MV-4-11 (cell line): ENCODE measurements at places on chromosomes 1 and 21.

DNA sequence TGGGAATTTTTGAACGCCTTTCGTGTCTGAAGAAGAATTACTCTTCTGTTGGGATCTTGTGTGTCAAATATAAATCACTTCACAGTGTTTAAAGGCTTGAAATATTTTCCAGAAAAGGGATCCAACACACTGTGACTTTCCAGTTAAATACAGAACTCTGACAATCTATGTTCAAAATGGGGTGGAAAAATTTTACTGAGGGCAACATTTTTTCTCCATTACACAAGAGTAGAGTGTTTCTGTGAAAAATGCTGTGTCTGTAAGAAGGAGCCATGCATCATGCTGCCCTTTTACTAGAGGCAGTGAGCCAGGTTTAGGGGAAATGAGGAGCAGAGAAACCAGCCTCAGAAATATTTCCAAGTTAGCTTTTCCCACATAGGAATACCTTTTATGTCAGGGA, 86.5 kb downstream of the VPS13D start:
- no peak for DNase-seq

DNA sequence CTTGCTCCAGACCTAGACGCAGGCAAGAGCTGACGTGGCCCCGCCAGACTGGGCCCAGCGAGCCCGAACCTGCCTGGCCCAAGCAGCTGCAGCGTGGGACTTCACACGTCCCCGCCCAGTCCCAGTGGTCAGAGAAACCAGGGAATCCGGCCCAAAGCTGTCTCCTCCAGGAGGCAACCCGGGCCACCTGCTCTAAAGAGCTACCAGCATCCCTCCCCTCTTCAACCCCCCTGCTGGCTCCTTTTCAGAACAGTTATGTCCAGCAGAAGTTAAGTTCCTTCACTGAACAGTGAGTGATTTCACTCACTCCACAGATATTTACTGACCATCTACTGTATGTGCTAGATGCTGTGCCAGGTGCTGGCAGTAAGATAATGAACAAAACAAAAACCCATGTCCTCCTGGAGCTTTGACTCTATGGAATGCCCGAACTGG, 2.1 kb upstream of the EFNA1 start:
- no peak for DNase-seq

- DNase-seq: no peak
Observed at GRCh38 chr1:6094246-6094645, 48.6 kb downstream of the KCNAB2 start.

GRCh38 chr1:32997381-32997891, 32.8 kb upstream of the RNF19B start:
- no peak for DNase-seq

DNA sequence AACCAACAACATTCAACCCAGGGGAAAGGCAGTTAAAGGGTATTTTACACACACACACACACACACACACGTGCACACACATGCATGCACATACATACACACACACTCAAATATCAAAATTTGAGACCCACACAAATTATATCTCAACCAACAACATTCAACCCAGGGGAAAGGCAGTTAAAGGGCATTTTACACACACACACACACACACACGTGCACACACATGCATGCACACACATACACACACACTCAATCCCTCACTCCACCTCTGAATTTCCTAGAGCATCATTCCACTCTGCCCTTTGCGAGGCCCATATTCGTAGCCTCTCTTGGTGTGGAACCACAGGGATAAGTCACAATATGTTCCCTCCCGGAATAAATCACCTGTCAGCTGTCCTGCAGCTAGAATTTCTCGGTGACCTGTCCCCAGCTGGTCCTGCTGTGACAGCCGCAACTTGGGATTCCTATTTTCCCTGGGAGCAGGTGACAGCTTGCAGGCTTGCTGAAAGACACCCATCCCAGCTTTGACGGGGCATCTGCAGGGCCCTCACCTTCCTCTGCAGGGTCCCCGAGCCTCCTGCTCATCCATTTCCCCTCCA, 122.7 kb downstream of the PSMG1 start:
- no peak for DNase-seq

DNA sequence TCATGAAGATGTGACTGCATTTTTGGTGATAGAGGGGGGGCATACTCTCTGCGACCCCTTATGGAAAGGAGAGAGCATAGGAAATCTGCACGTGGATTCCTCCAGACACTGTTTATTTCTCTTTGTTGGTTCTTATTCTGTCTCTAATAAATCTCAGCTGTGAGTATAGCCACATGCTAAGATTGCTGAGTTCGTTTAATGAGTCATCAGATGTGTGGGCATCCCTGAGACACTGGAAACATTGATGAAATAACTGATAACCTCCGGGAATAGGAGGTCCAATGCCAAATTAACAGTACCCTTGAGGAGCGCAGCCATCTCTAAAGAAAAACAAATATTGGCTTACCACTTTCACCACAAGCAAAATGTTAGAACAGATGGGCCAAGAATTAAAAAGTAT, 880.2 kb upstream of the NEGR1 start:
- no peak for DNase-seq

- DNase-seq: peak; percentile 84
Observed at GRCh38 chr21:44881198-44881872, 7.8 kb upstream of the PTTG1IP start.

DNA sequence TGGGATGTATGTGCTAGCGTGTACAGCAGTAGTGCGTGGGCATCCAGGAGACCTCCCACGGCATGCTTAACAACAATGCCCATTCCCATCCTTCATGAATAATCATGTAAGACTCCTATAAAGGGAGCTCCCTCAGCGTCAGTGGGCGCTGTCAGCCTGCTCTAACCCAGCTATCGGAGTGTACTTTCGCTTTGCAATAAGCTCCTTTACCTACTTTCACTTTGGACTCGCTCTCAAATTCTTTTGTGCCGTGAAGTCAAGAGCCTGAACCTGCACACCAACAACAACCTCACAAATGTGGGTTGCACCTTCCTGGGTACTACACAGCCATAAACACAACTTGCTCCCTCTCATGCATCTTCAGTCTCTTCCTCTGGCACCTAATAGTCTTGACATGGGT, 114.8 kb upstream of the PAXBP1 start:
- no peak for DNase-seq

- DNase-seq: peak; percentile 28
Observed at GRCh38 chr1:241985787-241986186, 13.1 kb downstream of the MAP1LC3C start.

GRCh38 chr1:41241354-41241748, 755 bp downstream of the SCMH1 start:
- peak; percentile 42 for DNase-seq

- peak; percentile 87 for DNase-seq
Observed at GRCh38 chr1:206930210-206930798, 8.6 kb upstream of the FCMR start.

GRCh38 chr1:186144505-186144904, 230.5 kb downstream of the TPR start:
- DNase-seq: peak; percentile 88

- no peak for DNase-seq
Observed at GRCh38 chr1:245121523-245121922, 33.3 kb upstream of the KIF26B start.

- peak; percentile 66 for DNase-seq
Observed at GRCh38 chr21:45309069-45309986, 21.6 kb upstream of the POFUT2 start.
